NCI-H1694 treated with DMSO at 0.1 percent for 48 hours (cell line): ENCODE measurements at places on chromosomes 12 and 14.

GRCh38 chr14:95355422-95355821, 35.7 kb upstream of the CLMN start:
- no peak for DNase-seq

DNA sequence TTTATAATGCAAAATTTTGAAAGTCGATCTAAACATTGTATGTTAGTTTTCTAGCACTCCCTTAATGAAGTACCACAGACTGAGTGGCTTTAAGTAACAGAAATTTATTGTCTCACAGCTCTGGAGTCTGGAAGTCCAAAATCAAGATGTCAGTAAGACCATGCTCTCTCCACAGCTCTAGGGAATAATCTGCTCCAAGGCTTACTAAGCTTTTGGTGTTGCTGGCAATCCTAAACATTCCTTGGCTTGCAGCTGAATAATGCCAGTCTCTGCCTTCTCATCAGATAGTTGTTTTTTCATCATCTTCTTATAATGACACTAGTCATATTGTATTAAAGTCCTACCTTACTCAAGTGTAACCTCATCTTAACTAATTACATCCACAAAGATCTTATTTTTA, 102.2 kb downstream of the RASSF9 start:
- DNase-seq: no peak

DNA sequence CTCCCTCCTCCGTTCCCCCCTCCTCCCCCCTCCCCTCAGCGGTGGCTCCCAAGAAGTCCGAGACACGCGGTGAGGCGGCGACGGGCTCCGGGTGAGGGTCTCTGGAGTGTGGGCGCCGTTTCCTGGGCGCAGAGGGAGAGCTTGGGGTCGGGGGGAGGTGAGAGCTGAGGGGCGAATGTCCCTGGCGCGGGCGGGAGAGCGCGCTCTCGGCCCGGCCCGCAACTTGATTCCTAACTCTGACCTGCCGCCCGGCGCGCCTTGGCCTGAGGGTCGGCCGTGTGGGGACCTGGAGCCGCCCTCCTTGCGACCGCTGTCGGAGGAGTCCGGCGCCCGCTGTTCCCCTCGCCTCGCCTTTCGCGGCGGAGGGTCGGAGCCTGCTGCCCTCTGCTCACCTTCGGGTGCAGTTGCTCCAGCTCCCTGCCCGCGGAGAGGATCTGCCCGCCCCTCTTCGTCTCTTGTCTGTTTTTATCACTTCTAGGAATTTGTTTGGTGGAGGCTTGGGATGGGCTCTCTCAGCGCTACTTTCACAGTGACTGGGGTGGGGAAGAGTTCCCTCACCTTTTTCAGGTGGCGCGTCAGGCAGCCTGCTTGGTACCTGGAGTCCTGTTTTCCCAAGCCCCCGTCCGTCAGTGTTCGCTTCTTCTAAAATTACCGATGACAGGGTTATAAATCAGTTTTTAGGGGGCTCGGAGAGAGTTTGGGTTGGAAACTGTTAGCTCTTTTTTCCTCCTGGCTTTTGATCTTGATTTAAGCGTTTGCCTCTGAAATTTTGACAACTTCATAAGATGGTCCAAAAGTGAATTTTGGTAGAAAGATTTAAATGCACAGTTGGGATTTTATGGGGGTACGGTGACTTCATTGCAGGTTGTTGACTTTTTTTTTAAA, 495 bp downstream of the ADIPOR2 start:
- no peak for DNase-seq

DNA sequence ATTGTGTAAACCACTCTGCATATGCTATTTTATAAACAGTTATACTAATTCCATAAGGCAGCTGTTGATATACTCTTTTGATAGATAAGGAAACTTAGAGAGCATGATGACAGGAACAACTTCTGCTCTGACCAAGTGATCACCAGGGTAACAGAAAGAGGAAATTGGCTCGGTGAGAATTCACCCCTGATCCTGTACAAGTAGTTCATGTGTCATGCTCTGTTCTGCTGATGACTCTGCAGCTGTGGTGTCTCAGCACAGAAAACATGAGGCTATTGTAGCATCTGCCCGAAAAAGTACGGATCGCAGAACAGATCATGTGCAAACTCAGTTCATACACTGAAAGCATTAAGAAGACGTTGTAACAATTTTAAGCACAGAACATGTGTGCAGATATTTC, 345.0 kb downstream of the LRIG3 start:
- no peak for DNase-seq

DNA sequence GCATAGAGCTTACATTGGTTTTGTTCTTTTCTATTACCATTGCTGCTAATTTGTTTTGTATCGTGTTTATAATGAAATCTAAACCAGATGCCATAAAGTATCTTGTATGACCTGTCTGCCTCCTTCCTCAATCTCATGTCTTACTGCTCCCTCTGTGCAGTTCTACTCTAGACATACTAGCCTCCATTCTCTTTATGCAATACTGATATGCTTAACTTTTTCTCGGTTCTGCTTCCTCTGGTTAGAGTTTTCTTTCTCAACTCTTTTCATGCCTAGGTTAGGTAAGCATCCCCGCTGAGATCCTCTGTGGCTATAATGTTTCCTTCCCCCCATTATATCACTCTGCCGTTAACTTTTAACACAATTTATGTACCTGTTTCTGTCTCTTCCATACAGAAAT, 852.3 kb downstream of the TRHDE start:
- no peak for DNase-seq

- no peak for DNase-seq
Observed at GRCh38 chr14:64444140-64444539, 21.2 kb upstream of the AKAP5 start.

- no peak for DNase-seq
Observed at GRCh38 chr14:21299562-21300130, 19.8 kb downstream of the RPGRIP1 start.

GRCh38 chr12:128729628-128730121, 94.1 kb downstream of the SLC15A4 start:
- no peak for DNase-seq

DNA sequence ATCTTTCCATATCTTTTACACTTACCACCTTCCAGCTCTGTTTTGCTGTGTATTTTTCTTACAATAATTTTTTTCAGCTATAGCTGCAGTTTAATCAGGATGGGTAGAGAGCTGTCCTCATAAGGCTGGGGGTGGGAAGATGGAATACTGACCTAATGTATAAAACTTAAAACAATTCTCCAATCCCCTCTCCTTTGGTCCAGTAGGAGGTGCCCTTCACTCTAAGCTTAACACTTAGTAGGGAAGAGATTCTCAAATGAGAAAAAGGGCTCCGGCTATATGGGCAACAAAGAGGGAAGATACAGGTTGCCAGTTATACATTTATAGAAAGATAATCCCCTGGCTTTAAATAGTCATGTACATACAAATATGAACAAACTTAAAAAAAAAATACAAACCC, 2.8 kb downstream of the ORMDL2 start:
- no peak for DNase-seq

DNA sequence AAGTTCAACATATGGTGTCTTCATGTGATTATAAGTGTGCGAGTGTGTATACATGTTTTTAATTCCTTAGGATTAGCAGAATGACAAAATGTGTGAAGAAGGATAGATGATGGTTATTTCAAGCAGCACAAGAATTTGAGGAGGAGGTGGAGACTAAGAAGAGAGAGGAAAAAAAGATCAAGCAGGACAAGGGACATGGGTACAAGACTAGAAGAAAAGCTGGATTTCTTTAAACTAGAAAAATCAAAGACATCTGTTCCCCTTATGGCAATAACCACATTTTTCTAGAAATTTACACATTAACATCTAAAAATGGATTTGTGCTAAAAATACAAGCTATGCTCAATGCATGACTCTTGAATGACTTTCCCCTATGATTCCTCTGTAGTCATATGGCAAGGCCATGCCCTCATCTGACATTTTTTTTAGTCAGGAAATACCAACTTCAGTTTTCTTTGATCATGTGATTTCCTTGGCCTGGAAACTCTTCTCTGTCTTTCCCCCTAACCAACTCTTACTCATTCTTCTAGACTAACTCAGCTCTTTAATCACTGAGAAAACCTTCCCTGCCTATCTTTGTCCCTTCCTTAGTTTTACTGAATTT, 435.8 kb downstream of the NRXN3 start:
- no peak for DNase-seq

DNA sequence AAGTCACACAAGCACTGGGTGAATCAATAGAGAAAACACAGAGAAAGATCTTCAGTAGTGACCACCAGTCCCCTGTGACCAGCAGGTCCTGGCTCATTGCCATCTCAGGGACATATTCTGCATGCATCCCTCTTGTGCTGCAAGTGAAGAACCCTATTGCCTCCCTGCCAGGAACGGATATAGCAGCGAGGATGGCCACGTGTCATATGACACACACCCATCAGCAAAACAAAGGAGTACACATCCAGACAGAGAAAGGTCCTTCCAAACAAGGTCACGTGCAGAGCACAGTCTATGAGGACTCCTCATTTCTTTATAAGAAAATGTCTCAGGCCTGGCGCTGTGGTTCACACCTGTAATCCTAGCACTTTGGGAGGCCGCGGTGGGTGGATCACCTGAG, 638.4 kb downstream of the FLRT2 start:
- DNase-seq: no peak

GRCh38 chr12:30706476-30706875, 10.8 kb upstream of the IPO8 start:
- no peak for DNase-seq

GRCh38 chr14:74414403-74415114, 11.5 kb downstream of the SYNDIG1L start:
- no peak for DNase-seq

DNA sequence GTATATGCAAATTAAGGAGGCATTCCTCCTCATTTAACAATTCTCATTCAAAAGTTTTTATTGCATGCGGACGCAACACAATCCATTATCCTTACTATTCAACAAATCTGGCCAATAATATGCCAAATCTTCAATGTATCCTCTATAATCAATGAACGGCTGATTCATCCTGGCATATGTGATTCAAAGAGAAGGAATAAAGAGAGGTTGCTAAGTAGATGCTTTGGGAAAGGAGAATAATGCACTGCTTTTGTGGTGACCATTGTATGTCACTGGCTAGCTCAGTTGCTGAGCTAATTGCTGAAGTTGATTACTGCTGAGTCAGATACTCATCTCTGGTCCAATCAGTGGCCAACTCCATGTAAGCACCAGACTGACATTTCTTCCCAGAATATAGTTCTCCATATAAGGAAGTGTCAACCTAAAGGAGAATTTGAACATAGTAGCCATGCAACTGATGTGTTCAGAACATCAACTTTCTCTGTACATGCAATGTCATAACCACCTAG, 148.0 kb downstream of the PDZRN4 start:
- no peak for DNase-seq

DNA sequence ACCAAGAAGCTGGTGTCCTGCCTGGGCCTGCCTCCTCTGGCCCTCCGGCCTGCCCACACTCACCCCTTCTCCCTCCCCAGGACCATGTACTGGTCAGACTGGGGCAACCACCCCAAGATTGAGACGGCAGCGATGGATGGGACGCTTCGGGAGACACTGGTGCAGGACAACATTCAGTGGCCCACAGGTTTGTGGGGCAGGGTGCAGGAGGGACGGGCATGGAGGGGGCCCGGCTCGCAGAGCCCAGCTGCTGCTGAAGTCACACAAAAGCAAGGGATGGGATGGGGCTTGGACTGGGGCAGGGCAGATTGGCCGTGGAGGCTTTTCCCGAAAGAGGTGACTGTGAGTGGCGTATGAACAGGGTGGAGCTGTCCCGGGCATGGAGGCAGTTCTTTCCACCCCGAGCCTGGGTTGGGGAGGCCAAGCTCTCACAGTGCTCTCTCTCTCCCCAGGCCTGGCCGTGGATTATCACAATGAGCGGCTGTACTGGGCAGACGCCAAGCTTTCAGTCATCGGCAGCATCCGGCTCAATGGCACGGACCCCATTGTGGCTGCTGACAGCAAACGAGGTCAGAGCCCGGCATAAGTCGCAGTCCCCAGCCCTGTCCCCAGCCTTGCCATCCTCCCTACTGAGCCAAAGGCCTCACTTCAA, 7.8 kb upstream of the NXPH4 start:
- DNase-seq: no peak

- no peak for DNase-seq
Observed at GRCh38 chr14:33928895-33929294, 22.0 kb downstream of the EGLN3 start.

DNA sequence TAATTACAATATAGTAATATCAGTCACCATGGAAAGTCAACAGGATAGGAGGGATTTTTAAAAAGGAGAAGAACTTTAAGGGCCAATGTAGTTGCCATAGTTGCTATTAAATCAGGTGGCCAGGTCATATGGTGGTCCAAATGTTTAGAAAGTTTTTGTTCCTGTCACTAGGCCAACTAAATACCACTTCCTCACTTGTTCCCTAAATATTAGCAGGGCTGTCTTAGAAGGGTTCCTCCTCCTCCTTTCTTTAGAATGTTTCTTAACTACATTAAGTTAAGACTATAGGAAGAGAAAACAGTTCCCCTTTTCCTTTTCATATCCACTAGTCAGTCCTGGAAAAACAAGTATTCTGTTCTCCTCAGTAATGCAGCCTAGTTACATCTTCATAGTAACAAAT, 50.3 kb downstream of the MON2 start:
- no peak for DNase-seq

DNA sequence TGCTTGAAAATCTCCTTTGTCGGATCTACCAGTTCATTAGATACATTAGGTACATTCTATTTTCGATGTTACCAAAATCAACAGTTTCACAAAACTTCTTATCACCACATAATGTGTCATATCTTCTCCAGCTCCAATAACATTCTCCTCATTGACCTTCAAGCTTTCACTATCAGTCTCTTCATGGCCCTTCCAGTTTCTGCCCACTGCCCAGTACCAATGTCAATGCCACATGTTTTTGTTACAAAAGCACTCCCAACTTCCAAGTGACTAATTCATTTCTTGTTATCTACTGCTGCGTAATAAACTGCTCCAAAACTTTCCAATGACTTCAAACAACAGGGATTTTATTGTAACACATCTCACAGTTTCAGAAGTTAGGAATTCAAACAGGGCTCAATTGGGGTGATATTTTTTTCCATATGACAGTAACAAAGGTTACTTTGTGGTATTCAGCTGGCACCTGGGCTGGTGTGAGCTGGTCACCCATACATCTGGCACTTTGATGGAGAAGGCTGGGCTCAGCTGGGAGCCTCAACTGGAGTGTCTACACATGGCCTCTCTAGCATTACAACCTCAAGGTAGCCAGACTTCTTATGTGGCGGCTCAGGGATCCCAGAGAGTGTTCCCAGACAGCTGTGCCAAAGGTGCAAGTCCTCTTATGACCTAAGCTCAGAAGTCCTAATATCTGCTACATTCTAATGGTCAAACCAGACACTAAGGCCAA, 6.1 kb downstream of the OR5AU1 start:
- no peak for DNase-seq

DNA sequence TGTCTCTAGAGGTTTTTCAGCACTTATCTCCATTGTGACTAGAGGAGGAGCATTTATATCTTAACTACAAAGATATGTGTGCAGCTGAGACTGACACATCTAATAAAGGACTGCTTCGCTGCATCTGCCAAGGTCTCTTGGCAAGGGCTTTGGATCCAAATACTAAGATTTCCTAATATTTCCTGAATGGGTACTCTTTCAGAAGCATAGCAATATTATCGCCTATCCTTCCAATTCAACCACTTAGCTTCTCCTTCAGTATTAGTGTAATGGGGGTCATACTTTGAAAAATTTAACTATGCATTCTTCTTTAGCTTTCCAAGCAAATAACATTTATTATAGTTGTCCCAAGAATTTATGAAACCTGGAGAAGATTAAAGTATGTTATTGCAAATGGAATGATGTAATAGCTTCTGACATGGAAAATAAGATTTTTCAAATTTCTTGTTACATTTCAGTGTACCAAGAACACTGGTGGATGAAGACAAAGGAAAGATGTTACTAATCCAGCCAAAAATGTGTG, 243.0 kb upstream of the PDE3A start:
- DNase-seq: no peak
